Gastroesophageal sphincter (tissue), 4 donors: ENCODE measurements at places on chromosomes 5 and 9.
A peak's percentile ranks its signal among the peaks of the same experiment; 100 is the strongest.

- no peak overlapping the region for H3K27ac ChIP-seq
- peaks cover 100% of the 10 kb centered on the region for H3K27me3 ChIP-seq
- ATAC-seq, result no peak
- no peaks in the 10 kb centered on the region for H3K36me3 ChIP-seq
- no peaks in the 10 kb centered on the region for H3K4me1 ChIP-seq
These were observed 496 bp downstream of the TLX3 start for GRCh38 chr5:171309276-171310211.

- H3K27me3 ChIP-seq, result no peaks in the 10 kb centered on the region
- no peak for ATAC-seq
- H3K4me1 ChIP-seq, result peaks cover 88% of the 10 kb centered on the region
- H3K27ac ChIP-seq, result peak overlapping the region; percentile 88
These were observed 51.9 kb downstream of the IPPK start for GRCh38 chr9:92617951-92618510.

DNA sequence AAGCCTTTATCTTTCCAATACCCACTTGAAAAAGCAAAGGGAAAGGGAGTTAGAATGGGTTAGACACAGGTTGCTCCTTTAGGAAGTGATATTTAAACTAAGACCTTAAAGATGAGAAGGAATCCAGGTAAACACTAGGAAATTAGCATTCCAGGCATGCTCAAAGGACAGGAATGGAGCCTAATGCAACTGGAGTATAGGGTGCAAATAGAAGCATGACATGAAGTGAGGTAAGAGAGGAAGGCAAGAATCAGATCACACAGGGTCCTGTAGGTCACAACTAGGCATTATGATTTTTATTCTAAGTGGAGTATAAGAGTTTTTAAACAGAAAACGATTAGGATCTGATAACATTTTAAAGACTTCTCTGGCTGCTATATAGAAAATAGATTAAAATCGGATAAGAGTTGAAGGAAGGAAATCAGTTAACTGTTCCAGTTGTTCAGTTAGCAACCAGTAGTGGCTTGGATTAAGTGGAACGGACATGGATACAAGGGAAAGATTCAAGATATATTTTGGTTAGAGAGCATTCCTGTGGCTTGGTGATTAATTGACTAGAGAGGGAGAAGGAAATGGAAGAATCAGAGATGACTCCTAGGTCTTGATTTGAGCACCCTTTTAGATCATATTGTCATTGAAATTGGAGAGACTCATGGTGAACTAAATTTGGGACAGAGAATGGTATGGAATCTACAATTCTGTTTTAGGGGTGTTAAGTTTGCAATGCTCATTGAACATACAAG is 95.9 kb downstream of the FBXO4 start:
- no peaks in the 10 kb centered on the region for H3K27me3 ChIP-seq
- ATAC-seq, result no peak
- H3K4me1 ChIP-seq, result no peaks in the 10 kb centered on the region
- H3K27ac ChIP-seq, result no peak overlapping the region

GRCh38 chr9:127083138-127083980 is 39.1 kb downstream of the ANGPTL2 start:
- no peak for ATAC-seq
- no peaks in the 10 kb centered on the region for H3K27me3 ChIP-seq
- no peak overlapping the region for H3K27ac ChIP-seq
- H3K4me3 ChIP-seq, result no peak overlapping the region

- no peaks in the 10 kb centered on the region for H3K36me3 ChIP-seq
- no peak overlapping the region for H3K4me3 ChIP-seq
- no peak for ATAC-seq
- no peaks in the 10 kb centered on the region for H3K27me3 ChIP-seq
These were observed 217.5 kb upstream of the S1PR3 start for GRCh38 chr9:88773627-88774244.

DNA sequence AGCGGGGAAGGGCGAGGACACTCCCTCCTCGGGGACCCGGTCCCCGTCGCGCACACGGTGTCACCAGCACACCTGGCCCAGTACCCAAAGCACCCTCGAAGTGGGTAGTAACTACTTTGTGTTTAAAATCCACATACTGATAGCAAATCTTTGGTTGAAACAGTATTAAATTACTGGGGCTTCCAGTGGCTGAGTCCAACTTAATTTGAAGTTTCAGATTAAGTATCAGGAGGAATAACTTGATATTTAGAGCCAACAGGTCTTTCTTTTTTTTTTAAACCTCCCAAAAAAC is 615 bp downstream of the ATG10 start:
- no peak for ATAC-seq
- peak overlapping the region; percentile 75 for H3K4me3 ChIP-seq
- H3K27me3 ChIP-seq, result no peaks in the 10 kb centered on the region
- H3K27ac ChIP-seq, result peak overlapping the region; percentile 85

DNA sequence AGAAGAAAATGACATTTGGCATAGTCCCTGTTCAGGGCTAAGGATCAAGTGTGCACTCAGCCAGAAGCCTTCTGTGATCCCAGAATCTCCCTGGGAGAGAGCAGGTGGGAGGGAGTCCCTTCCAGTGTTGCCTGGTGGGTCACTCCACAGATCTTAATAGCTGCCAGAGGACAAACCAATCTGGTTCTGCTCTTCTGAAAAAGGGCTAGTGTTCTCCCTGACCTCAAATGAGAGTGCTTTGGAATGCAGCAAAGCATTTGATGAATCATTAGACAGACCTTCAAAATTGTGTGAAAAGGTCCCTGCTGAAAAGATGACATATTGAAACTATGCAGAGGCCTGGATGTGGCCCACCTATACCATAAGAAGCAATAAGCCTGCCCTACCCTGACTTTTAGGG is 339.7 kb downstream of the TMEM232 start:
- no peak overlapping the region for H3K27ac ChIP-seq
- no peaks in the 10 kb centered on the region for H3K27me3 ChIP-seq
- H3K36me3 ChIP-seq, result no peaks in the 10 kb centered on the region
- no peaks in the 10 kb centered on the region for H3K4me1 ChIP-seq
- no peak for ATAC-seq
- no peak overlapping the region for H3K4me3 ChIP-seq

DNA sequence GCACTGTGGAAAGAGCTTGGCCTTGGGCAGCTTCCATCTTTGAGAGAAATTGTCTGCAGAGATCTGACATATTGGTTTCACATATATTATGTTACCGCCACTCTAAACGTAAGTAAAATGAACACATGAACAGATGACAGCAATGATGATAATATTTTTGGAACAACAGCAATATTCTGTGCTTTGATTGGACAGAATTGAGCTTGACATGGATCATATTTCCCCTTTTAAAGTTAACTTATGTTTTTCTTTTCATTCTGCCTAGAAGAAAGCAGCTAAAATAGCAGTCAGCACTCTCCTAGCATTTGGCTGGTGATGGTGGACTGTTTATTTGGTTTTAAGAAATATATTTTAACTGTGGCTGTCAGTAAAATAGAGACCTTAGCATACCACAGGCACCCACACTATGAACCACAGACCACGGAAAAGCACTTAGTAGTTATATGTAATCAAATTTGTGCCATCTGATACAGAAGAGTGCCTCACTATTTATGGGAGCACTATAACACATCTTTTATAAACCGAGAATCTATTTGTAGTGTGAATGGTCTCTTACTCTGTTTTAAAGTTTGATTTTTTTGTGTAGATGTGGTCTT is 1.8 kb upstream of the CFAP95 start:
- H3K4me3 ChIP-seq, result no peak overlapping the region
- no peak overlapping the region for H3K27ac ChIP-seq
- no peaks in the 10 kb centered on the region for H3K4me1 ChIP-seq
- H3K36me3 ChIP-seq, result no peaks in the 10 kb centered on the region
- no peak for ATAC-seq
- peaks cover 44% of the 10 kb centered on the region for H3K27me3 ChIP-seq

DNA sequence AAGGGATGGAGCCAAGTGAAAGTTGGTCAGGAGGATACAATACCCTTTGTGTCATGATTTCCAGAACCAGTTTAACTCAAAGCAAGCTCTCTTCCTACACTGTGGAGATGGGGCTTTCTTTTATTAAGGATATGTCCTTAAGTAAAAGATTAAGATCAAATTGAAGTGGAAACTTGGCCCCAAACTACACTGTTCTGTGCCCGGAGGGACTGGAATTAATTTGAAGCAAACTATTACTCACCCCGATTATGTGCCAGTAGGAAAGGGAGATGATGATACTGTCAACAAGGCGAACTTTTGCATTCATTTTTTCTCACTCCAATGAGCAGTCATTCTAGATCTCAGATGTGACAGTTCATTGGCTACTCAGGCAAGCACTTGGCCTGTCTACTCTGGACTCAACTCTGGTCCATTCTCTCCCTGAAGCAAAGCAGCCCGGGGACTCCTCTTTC is 186.7 kb downstream of the NTRK2 start:
- ATAC-seq, result peak; percentile 78
- peaks cover 9% of the 10 kb centered on the region for H3K4me1 ChIP-seq
- H3K27ac ChIP-seq, result peak overlapping the region; percentile 57
- no peak overlapping the region for H3K4me3 ChIP-seq
- no peaks in the 10 kb centered on the region for H3K27me3 ChIP-seq
